Astrocyte (in vitro differentiated cells and primary cell): ENCODE measurements at places on chromosomes 3 and 15.

- DNase-seq = peak; percentile 28
Measured at GRCh38 chr15:98981851-98982722, 25.5 kb downstream of the PGPEP1L start.

DNA sequence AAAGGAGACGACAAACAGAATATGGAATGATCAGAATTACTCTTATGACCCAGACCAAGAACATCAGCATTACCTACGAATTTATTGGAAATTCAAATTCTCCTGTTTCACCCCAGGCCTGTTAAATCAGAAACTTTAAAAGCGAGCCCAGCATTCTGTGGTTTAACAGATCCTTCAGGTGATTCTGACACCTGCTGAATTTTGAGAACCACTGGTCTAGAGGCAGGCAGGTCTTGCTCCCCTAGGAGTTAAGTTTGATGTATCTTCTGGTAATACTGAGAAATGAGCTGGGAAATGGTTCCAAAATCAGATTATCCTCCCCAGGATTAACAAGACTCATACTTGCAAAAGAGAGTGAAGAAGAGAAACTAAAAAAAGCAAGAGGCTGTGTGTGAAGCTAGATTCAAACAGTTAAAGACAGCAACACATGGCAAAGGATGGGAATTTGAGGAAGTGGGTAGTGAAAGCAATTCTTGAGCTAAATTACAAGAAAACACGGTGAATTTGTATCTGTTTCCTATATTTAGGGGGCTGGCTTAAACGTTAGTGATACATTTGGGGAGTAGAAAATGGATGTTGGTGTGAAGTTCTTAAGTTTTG, 66.0 kb downstream of the FLNB start:
- no peak for DNase-seq

DNA sequence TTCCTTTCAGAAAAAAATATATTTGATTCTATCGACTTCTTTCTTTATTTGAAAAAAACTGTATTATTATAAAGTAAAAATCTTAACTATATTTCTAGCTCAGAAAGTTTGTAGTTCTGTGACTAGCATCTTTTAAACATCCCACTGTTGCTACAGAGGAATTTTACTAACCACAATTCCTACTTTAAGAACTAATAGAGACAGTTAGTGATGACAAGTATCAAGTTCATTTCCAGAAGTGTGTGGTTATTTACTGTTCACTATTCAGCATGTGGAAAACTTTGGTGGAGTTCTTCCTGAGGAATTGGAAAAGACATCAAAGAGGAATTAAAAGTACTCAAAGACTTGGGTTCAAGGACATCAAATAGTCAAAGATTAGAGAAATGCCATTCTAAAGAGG, 524.1 kb upstream of the CBLB start:
- peak; percentile 49 for DNase-seq

DNA sequence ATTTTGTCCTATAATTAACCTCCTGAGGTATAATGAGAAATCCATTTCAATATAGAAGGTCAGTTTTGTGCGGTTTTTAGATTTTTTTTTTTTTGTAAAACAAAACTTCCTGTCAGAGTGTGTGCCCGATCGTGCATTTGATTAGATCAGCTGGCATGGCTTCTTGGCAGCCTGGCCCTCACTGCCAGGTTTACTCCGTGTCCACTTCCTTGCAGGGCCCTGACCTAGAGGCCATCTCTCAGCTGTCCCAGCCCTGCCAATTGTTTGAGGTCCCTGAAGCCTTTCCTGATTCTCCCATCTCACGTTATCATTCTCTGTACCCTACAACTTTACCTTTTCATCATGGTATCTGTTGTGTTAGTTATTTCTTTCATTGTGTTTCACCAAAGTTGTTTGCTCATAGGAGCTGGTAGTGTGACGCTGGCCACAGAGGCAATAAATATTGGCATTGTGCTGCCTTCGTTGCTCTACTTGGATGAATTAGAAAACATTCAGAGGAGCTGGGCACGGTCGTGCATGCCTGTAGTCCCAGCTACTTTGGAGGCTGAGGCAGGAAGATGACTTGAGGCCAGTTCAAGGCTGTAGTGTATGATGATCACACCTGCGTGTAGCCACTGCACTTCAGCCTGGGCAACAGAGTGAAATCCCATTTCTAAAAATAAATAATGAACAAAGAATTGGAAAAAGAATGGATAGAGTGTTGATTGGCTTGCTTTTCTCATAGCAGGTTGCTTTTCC, 202.0 kb downstream of the GHSR start:
- no peak for DNase-seq

- DNase-seq = peak; percentile 80
Measured at GRCh38 chr15:48855501-48856440, 22.2 kb upstream of the EID1 start.

GRCh38 chr15:39413558-39413957, 167.3 kb upstream of the THBS1 start:
- DNase-seq = no peak

- DNase-seq = no peak
Measured at GRCh38 chr15:88637841-88638625, 783 bp upstream of the ISG20 start.

DNA sequence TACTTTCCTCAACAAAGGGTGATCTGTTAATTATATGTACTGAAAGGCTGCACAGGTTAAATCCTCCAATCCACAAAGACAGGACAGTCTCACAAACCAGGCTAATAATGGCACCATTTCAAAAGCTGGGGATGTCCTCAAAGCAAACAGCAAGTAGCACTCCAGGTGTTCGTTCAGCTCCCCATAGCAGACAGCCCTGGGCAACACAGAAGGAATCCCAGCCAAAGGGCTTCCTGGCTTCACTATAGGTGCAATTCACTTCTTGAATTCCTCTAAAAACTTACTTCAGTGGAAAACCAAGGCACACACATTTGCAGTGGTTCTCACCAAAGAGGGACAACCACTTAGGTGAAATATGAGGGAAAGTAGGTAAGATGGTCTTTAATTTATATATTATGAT, 166.7 kb downstream of the CTNNB1 start:
- DNase-seq = no peak

- DNase-seq = no peak
Measured at GRCh38 chr3:112569265-112569664, 7.4 kb downstream of the SLC35A5 start.

DNA sequence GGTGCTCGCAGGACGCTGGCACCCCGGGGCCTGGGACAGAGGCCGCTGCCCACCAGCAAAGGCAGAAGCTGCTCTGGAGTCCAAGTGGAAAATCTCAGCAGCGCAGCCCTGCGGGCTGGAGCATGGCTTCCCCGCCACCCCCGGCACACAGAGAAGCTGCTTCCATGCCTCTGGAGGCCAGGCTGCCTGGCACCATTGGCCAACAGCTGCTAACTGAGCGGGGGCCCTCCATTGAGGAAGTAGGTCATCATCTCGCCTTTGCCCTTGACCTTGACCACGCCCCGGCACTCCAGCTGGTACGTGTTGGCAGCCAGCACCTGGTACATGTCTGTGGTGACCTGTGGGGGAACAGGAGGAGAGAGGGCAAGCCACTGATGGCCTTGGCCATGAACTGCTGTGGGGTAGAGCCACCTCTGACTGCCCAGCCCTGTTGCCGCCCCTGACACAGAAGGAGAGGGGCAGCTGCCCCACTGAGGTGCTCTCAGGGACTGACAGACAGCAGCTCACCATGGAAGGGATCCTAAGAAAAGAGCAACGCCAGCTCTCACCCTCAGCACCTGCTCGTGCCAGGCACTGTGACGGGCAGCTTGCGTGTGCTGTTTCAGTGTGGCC, 82.8 kb downstream of the SEC22A start:
- no peak for DNase-seq

GRCh38 chr15:41620536-41621199, 39.5 kb upstream of the MGA start:
- no peak for DNase-seq

DNA sequence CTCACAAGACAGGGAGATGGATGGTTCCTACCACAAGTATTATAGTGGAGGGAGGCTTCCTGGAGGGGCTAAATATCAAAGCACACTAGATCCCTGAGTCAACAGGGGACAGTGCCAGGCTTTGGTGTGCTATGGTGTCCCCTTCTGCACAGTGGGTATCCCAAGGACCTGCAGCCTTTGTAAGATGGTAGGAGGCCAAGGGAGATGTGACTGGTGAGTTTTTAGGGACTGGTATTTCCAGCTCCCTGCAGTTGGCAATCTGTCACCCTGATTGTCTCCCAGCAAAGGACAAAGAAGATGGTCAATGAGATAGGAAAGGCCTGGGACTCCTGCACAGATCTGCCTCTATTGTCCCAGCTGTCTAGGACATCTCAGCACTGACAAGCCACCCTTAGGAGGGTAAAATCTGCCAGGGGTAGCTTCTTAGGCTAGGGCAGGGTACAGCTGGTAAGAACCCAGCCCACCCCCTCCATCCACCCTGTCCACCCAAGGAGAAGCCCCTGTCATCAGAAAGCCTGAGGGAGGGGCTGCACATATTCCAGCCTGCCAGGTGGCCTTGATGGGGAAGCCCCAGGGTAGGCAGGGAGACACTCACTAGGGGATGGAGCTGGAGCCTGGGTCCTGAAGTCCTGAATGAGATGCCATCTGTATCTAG, 631 bp downstream of the CYP1A1 start:
- DNase-seq = no peak
